ENCODE measurements at places on chromosomes 11 and 22. TPM values are rescaled to one million over a fixed set of nuclear protein-coding genes. Genes with fewer than 3 reads are reported as not detected.

SMCO4 gene
- total RNA-seq = 11.8 TPM

SYCE3 gene
- not detected for total RNA-seq

LINC01488 gene
- not detected for total RNA-seq

DEPDC7 gene
- total RNA-seq = under 0.01 TPM

TUB gene
- 1.4 TPM for total RNA-seq

NXPE4 gene
- total RNA-seq = not detected

KRTAP5-8 gene
- not detected for total RNA-seq

HORMAD2 gene
- not detected for total RNA-seq

STK33 gene
- 0.64 TPM for total RNA-seq

All from dermis microvascular lymphatic vessel endothelial cell (primary cell).